Naive thymus-derived CD8-positive, alpha-beta T cell (primary cell): ENCODE measurements at places on chromosomes 7 and 10.

DNA sequence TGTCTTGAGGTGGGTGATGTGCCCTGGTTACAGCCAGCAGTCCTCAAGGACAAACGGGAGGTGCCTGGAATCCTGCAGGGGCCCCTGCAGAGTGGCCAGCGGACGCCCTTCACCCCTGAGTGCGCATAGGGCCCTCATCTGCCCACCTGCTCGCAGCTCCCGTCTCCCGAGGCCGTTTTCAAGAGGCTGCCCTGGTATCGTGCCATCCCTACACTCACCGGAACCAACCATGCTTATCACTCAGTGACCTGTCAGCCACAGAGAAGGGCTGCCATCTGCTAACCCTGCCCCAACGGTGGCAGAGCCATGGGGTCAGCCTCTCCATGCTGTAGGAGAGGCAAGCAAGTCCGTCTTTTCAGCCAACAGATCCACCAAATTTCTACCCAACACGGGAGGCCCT is 122.0 kb downstream of the FAM53B start:
- DNase-seq, result no peak

DNA sequence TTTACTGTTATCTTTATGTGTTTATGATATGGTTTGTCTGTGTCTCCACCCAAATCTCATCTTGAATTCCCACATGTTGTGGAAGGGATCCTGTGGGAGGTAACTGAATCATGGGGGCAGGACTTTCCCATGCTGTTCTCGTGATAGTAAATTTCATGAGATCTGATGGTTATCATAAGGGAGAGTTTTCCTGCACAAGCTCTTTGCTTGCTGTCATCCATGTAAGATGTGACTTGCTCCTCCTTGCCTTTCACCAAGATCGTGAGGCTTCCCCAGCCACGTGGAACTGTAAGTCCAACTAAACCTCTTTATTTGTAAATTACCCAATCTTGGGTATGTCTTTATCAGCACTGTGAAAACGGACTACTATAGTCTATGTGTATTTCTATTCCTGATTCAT is 539.0 kb downstream of the ARL4A start:
- DNase-seq, result no peak

GRCh38 chr10:94376865-94377264 is 14.1 kb upstream of the NOC3L start:
- no peak for DNase-seq

- no peak for DNase-seq
Observed at GRCh38 chr10:121291823-121292222, 306.4 kb downstream of the FGFR2 start.

GRCh38 chr7:23349484-23350157 is 50.5 kb downstream of the MALSU1 start:
- no peak for DNase-seq

- peak; percentile 55 for DNase-seq
Observed at GRCh38 chr10:70323138-70323696, 39.4 kb upstream of the NPFFR1 start.

DNA sequence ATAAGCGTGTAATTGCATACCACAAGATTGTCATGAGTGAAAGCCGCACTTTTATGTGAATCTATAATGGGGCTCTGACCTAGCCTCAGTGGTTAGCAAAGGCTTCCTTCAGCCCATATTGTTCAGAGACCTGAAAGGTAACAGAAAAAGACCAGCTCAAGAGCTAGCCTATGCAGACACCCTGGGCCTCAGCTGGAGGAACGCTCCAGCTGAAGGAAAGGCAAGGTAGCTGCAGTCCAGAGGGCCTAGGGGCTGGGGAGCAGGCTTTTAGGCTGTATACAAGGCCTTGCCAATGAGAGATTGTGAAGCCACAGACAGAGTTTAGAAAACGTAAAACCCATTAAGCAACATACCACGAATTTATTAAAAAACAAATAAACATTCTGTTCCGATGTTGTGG is 246.6 kb upstream of the GHITM start:
- DNase-seq, result no peak
